Mucosa of descending colon (tissue), 3 donors: ENCODE measurements at places on chromosomes 13 and 19. TPM values are rescaled to one million over a fixed set of nuclear protein-coding genes. Genes with fewer than 3 reads are reported as not detected.

DNA sequence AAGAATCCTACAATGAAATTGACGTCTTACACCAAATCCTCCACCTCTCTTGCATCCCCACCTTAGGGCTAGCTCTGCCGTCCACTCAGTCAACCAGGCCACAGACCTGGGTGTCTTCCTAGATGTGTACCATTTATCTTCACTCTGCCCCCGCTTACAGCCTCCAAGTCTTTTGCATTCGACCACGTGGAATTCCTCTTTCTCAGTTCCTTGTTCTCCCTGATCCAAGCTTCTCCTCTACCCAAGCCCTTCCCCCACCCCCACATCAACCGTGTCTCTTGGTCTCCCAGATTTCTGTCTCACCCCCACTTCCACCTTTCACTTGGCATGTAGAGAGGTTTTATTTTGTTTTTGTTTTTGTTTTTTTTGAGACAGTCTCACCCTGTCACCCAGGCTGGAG lies 1.2 kb upstream of the DMWD start:
- DNase-seq: no peak

- DNase-seq: peak; percentile 57
These were observed 15.9 kb upstream of the DNAJC3 start for GRCh38 chr13:95660981-95661581.

DNA sequence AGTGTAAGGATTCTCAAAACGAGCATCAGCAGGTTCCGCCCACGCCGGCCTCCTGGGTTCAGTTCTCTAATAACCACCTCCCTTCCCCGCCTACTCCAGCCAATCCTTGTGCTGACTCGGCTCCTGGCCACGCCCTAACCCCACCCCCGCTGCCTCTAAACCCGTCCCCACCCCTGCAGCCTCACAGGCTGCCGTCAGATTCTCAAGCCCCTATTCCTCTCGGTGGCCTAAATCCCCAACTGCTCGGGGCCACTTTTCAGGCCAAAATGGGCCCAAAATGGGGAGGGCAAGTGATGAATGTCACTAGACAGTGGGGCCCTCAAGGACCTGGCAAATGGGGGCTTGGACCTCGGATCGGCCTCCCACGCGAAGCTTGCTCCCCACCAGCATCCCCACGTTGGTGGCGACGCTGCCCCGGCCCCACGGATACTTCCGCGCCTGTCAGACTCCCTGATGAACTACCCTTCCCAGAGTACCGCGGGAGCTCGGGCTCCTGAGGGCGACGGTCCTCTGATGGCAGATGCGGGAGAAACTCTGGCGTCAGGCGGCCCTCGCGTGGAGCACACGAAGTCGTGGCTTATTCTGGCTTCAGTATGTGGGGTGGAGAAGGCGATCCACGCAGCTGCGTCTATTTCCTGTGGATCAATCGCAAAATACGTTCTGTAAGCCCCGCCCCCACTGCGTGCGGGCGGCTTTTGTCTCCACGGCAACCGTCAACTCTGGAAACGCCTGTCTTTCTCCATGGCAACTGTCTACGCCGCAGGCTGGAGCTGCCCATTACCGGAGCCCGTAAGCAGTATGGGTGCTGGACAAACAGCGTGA lies 24.8 kb downstream of the ZNF473 start:
- peak; percentile 80 for DNase-seq

DNA sequence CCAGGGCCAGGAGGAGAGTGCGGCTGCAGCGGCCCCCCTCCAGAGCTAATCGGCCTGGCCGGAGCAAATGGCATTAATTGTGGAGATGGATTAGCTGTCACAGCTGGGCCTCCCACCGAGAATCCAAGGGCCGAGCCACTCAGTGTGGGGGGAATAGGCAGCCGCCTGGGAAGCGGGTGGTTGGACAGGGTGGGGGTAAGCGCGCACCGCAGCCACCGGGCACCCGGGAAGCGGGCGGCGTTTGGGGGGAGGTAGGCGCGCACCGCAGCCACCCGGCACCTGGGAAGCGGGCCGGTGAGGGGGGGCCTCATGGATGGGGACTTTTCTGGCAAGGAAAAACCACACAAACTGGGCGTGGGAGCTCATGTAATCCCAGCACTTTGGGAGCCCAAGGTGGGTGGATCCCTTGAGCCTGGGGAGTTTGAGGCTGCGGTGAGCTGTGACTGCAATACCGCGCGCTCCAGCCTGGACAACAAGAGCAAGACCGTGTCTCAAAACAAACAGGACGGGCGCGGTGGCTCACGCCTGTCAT lies 9.7 kb downstream of the R3HDM4 start:
- DNase-seq: no peak

GRCh38 chr13:34153428-34154180 lies 335.7 kb downstream of the RFC3 start:
- no peak for DNase-seq

DNA sequence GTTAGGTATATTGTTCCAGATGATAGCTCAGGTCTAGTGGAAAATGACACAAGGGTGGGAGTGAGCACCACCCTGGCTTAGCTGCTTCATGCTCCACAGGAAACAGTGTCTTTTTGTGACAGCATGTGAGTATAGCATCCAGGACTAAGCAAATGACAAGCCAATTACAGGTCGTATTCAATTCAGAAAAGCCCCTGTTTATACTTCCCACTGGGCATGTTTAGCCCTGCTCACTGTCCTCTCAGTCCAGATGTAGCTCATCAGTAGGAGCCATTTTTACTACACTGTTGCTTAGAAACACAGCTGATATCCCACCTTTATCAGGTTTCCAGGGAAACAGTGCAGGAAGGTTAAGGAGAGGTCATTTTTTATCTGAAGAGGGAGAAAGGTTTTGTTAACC lies 8.0 kb downstream of the ABHD13 start:
- no peak for DNase-seq

Gene NAA16
- total RNA-seq: 18.1 TPM

Gene RDH8
- not detected for total RNA-seq
